Stimulated activated CD4-positive, alpha-beta T cell treated with anti-CD3 and anti-CD28 coated beads, Interleukin-15, amount 100 ng/mL, for 1 hour (primary cell): ENCODE measurements at places on chromosomes 5 and 9.

DNA sequence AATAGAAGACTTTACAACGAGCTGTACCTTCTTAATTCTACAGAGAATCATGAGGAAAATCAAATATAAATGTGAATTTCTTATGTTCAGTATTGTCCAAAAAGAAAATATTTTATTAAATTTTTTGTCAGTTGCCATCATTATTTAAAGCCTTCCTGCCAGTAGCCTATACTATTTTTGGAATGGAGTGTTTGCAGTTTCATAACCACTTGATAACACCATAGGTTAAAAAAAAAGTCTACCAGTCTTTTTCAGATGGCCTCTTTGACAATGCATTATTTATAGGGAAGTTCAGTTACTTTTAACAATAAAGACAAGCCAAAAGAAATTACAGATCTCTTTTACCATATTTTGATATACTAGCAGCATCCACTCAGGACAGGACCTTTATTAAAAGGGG lies 80.3 kb upstream of the CCDC152 start:
- no peak for DNase-seq

DNA sequence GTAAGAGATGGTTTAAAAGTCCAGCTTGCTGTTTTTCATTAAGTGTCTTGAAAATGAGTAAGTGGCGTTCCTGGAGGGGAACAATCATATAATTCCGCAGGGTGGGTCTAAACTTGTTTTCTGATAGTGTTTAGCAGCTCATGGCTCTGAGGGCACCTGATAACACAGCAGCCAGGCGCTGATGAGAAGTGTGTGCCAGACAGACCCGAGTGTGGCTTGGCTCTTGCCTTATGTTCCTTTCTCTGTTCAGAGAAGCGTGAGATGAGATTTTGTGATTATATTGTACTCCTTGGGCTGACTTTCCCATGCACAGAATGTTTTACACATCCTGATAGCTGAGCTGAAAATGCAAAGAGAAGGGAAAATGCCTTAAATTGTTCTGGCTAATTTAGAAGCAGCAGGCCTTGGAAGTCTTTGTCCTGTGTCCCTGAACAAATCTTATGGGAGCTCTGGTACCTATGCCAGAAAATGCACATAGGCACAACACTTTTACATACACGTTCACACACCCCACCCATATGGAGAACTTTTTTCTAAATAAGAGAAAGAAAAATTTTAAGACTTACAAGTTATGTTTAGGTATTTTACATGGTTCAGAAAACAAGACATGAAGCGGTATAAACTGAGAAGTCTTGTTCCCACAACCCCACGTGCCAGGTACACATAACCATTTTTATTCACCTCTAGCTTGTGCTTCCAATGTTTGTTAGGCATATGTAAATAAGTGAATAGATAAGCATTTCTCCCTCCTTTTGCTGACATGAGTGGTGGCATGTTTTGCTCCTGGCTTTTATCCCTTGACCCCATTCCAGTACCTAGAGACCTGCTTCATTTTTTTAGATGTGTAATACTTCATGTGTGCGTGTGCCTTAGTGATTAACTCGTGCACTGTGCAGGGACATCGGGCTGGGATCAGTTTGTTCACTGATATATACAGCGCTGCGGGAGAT lies 152.2 kb upstream of the OTULINL start:
- no peak for DNase-seq

DNA sequence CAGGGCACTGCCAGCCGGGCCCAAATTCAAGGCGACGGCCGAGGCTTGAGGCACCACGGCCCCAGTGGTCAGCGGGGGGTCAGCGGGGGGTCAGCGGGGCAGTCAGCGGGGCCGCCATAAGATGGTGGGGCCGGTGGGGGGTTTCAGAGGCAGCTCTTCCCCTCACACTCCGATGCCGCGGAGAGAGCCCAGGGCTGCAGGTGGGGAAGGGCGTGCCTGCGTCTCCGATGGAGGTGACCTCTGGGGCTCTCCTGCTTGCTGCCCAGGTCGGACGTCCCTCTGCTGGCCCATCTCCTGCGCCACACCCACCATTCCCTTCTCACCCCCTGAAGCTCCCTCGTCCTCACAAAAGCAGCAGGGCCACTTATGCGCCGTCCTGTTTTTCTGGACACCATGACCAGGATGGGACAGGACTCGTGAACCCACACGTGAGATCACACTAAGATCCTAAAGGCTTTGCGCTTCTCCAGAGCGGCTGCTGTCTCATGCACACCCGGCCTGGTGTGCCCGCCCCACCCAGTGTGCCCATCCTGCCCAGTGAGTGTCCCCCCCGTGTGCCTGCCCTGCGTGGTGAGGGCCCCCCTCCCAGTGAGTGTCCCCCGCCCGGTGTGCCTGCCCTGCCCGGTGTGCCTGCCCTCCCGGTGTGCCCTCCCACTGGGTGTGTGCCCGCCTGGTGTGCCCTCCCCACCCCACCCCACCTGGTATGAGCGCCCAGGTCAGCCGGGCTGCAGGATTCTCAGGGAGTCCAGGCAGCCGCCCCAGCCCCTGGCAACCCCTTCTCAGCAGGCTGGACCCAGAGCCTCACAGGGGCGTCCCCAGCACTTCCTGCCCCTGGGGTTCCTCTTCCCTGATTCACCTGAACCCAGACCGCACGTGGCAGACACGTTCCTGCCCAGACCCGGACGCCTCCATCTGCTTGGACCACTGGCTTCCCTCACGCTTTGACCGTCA lies 48.7 kb upstream of the NKD2 start:
- DNase-seq: no peak

DNA sequence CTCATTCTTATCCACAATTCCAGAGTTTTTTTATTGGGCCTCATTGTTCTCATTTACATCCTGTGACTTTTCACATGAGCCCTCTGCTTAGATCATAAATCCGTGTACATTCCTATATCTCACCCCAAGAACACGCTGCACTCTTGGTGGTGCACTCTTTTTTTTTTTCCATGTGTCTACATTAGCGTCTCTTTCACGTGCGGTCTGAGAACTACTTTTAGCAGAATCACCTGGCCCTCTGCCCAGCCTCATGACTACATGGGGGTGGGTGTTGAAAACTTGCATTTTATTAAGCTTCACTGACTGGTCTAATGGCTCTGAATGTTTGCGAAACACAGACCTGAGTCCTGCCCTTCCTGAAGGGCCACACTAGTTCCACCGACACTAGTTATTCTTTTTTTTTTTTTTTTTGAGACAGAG lies 18.6 kb downstream of the C9orf57 start:
- no peak for DNase-seq

- no peak for DNase-seq
These were observed 102.5 kb upstream of the ADAMTS16 start for GRCh38 chr5:5037674-5038073.
